ENCODE measurements at places on chromosomes 5 and 9. TPM values are rescaled to one million over a fixed set of nuclear protein-coding genes. Genes with fewer than 3 reads are reported as not detected.

- no peak for DNase-seq
Observed at GRCh38 chr5:66718374-66719002, 122.3 kb downstream of the MAST4 start.

DNA sequence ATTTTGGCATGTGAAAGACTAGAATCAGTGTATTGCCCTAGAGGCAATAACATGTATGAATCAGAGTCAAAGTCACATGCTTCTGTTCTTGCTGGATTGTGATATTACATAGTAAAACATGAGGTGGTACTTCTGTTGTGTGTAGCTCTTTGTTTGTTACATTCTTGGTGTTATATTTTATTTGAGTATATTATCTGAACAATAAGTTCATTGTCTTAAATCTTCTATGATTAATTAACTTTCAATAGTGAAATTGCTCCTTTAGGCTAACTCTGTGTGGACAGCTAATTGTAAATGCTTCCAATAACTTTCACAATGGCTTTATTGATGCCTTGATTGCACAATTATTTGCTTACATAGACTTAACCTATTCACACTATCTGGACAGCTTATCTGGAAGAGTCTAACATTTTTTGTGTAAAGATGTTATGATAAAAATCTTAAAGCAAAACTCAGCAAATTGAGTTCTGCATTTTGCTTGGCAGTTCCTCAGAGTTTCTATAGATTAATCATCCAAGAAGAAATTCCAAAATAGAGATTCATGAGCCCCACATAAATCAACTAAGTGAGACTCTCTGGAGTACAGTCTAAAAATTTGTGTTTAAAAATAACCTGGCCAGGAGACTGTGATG lies 239.6 kb upstream of the TUSC1 start:
- no peak for DNase-seq

The GARIN3 gene
- not detected for total RNA-seq

GRCh38 chr5:142532781-142533176 lies 153.1 kb downstream of the FGF1 start:
- no peak for DNase-seq

The PCDHGA1 gene
- 1.2 TPM for total RNA-seq

The MORN5 gene
- not detected for total RNA-seq

The SUSD3 gene
- total RNA-seq, result 13.2 TPM

The SMIM33 gene
- total RNA-seq, result not detected

- no peak for DNase-seq
Observed at GRCh38 chr5:156469636-156470035, 142.7 kb downstream of the SGCD start.

- DNase-seq, result peak; percentile 45
Observed at GRCh38 chr5:10701567-10702039, 59.4 kb downstream of the DAP start.

DNA sequence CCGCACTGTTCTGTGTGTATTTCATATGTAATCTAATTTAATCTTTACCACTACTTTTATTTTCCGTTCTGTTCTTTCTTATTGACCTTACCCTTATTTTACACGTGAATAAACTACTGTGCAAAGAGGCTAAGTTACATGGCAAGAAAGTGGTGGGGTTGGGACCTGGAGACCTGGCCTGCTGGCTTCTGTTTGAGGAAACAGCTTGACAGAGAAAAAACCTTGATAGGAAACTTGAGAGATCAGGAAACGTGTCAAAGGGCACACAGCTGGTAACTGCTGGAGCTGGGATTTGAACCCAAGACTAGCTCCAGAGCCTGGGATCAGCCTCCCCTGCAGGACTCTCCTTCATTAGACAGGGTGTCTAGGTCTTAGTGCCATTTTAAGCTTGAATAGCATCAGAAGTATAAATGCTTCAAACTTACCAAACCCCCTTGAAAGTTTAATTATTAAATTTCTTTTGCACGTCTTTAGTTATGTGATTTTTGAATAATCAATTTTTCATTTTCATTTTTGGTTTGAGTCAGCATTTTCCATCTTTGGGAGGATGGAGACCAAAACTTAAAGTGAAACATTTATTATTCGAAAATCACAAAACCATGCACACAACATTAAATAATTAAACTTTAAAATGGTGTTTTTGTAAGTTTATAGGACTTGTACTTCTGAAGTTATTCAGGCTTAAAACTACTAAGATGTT lies 129.5 kb downstream of the RGS3 start:
- no peak for DNase-seq

The BTNL8 gene
- 0.96 TPM for total RNA-seq

The GTF2H2 gene
- 38.9 TPM for total RNA-seq

The AIF1L gene
- total RNA-seq, result 106 TPM

The BHMT2 gene
- 0.11 TPM for total RNA-seq

DNA sequence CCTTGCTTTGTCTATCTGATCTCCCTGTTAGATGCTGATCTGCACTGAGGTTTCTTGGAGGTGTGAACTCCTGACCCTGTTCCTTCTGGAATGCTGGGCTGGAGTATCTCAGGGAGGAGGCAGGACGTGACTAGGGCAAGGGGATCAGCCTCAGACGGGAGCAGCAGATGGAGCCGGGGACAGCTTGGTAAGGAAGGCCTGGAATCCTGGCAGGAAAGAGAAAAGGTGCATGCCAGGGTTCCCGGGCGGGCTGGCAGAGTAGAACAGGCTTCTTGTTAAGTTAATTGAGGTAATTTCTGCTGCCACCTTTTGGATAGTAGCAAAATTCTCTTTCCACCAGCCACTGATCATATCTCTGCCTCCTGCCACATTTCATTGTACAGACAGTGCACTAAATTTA lies 180.9 kb downstream of the ZNF462 start:
- no peak for DNase-seq

- no peak for DNase-seq
Observed at GRCh38 chr9:3969590-3970260, 330.1 kb downstream of the GLIS3 start.

The CYLC2 gene
- total RNA-seq, result not detected

DNA sequence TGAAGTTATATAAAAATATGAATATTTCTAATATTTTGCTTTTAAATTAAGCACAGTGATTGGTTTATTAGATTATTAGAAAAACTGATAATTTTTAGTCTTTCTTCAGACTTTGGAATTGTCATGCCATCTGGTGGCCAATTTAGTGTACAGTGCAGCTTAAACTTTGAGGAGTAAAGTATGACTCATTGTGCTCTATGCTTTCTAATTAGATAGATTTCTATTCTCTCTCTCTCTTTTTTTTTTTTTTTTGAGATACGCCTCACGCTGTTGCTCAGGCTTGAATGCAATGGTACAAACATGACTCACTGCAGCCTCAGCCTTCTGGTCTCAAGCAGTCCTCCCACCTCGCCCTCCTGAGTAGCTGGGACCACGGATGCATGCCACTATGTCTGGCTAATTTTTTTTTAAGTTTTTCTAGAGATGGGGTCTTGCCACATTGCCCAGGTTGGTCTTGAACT lies 42.1 kb upstream of the GPR21 start:
- no peak for DNase-seq

GRCh38 chr5:159456722-159457465 lies 126.6 kb upstream of the IL12B start:
- DNase-seq, result no peak

DNA sequence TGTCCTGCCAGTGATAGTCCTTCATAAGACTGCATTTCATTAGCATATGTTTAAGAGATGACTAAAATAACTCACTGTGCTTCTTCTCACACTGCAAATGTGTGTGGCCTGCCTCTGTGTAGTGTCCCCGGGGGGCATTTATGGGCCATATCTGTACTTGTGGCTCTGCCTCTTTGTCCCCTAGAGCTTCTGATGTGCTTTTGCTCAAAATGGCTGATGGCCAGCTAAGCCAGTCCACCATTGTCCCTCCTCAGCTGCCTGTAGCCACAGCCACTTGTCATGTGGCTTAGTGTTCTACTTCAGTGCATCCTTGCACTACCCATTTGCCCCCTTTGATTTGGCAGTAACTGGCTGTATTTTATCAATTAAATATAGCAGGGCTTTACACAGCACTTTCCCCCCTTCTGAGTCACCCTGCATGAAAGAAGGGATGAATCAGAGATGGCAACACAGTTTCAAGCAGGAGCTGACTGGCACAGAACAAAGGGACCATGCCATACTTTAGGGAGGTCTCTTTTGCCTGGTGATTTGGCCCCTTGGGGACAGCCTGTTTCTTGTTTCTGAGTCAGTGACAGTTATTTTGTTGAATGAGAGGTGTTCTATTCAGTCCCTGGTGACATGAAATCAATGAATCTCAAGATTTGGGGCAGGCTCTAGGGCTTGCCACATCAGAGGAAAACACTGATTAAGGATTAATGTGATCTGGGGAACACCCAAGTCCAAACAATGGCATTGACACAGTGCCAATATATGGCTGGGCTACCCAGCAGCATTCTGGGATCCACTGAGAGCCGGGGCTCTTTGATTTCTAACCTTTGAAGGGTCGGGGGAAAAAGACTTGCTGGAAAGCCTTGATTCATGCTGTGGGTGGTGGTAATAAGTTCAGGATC lies 245.5 kb downstream of the SMARCA2 start:
- DNase-seq, result no peak
